ENCODE measurements at places on chromosomes 4 and X.

DNA sequence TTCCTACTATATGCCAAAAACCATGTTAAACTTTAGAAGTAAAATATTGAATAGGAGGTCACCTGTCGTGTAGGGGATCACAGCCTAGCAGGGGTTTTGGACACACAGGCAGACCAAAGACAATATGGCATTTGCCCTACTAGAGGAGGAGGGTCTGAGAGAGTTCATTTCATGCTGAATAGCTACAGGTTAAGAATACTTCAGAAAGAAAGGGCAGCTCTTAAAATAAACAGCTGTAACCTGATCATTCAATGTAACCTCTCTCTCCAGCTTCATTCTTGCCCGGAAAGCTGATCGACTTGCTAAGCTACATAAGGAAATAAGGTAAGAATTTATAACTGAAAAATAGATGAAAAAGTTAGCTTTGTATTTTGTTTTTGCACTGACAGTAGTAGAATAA, 79.9 kb downstream of the MAOA start:
- DNase-seq: no peak

DNA sequence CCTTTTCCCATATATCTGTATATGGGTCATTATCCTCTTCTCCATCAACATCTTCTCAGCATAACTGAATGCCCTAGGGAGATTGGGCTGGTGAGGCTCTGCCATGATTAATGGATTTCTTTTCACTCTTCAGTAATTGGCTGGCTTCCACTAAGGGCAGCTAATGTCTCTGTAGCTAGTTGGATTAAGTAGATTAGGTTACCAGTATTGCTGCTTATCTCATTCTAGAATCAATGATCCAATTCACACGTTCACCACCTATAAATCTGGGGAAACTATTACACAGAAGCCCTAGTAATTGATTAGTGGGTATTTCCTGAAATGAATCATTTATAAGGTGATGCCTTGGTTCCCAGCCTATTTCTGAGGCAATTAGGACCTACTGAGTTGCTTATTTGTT, 94.8 kb downstream of the KDR start:
- no peak for DNase-seq

- DNase-seq: no peak
Measured at GRCh38 chr4:123955167-123955800, 558.7 kb downstream of the SPRY1 start.

DNA sequence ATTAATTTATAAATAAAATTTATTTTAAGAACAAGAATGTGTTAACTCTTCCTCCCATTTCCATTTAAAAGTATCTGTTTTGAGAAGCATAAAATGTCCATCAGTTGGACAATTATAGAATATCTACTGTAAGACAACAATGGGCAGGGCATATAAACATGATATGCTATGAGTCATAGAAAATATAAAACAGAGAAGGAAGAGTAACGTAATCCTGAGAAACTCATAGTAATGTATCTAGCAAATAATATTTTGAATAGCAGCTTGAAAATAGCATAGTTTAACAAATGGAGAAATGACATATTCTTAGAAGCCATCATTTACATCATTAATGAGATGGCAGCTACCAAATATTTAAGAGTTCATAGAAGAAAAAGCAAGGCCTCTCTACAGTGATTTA, 820.3 kb upstream of the PCDH10 start:
- DNase-seq: no peak

DNA sequence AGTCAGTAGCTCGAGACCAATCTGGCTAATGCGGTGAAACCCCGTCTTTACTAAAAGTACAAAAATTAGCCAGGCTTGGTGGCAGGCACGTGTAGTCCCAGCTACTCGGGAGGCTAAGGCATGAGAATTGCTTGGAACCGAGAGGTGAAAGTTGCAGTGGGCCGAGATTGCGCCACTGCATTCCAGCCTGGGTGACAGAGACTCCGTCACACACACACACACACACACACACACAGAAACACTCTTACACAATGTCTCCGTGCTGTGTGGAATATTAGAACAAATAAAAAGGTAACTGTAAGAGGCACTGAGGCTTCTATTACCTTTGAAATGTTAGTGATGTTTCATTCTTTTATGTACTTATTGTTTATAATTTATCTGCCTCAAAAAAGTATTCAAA, 326.6 kb downstream of the GPAT3 start:
- DNase-seq: no peak

GRCh38 chr4:26871611-26872010, 11.0 kb downstream of the STIM2 start:
- DNase-seq: no peak

GRCh38 chr4:80307774-80308465, 27.6 kb upstream of the CFAP299 start:
- no peak for DNase-seq

DNA sequence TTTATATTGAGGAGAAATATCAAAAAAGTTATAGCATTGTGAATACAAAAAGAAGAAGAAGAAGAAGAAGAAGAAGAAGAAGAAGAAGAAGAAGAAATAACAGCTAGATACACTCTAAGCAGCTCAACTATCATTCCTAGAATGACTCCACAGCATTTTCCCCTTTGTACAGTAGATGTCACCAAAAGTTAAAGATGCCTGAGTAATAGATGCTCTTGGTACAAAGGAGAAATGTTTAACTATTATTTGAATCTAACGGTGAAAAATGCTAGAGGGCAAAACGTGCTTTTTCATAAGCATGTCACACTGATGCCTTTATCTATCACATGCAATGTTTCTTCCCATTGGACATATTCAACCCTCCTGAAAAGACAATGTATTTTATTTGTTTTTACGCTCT, 178.4 kb upstream of the GPRIN3 start:
- no peak for DNase-seq

- no peak for DNase-seq
Measured at GRCh38 chrX:10169175-10169574, 12.4 kb downstream of the CLCN4 start.

- DNase-seq: no peak
Measured at GRCh38 chrX:39642071-39642470, 455.7 kb downstream of the BCOR start.

- DNase-seq: no peak
Measured at GRCh38 chr4:10753336-10753735, 68.8 kb upstream of the CLNK start.

- DNase-seq: no peak
Measured at GRCh38 chrX:74242050-74242449, 61.9 kb upstream of the ZCCHC13 start.

DNA sequence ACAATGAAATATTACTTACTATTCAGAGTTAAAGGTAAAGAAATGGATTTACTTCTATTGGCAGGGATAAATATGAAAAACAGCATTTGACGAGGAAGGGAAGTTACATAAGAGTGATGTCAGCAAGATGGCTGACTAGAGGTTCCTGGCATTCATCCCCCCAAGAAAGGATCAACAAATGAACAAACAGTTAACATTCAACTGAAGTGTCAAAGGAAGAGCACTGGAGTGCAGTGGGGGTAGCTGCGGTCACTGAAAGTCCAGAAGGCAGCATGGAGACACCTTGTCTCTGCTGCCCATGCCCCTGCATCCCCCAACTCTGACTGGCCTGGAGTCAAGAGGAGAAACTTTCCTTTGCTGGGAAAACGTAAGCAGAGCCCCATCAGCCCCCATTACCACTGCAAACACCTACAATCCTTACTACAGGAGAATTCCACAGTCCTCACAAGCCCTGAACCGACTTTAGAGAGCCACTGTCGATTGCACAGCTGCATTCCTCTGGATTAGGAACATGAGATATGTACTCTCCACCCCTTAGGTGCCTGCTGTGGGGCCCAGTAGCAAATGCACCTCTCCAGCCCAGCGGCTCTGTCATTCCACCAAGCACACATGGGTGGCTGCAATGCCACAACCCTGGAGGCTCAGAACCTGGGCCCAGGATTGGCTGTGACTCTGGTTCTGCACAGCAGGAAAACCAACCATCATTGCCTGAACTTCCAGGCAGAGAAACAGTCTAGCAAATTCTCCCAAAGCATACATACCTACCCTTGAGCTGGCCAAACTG, 79.5 kb downstream of the CBR4 start:
- no peak for DNase-seq

DNA sequence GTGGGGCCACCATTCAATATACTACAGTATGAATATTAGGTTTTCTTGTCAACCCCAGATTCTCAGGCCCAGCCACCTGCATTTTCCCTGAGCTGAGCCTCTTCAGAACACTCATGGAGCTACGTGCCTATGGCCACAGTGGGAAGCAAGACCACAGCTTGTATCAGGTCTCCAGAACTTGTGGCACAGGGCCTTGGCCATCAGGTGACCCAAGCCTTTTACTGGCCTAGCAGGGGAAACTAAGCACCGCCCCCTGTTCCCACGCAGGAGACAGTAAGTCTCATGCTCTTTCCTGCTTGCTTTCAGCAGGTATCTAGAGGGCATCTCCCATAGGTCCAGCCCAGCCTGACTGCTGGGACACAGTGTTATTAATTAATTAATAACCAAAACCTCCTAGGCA, 138.4 kb upstream of the MAMLD1 start:
- DNase-seq: no peak

- no peak for DNase-seq
Measured at GRCh38 chr4:3021127-3021526, 53.2 kb downstream of the HTT-AS start.

DNA sequence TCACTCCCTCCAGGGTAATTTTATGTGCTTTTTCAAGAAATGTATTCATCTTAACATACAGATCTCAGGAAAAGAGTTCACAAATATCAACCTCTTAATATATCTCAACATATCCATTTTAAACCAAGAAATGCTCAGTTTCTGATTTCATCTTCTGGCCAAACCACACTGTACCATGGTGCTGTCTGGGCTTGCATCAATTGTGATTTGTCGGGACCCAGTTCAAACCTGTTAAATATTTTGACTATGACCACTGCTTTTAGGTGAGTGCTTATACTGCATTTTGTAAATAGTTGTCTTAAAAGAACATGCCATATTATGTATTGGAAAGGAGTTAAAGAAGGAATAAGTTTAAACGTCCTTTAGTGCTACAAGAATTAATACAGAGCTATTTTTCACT, 352.1 kb downstream of the SPOCK3 start:
- DNase-seq: no peak

DNA sequence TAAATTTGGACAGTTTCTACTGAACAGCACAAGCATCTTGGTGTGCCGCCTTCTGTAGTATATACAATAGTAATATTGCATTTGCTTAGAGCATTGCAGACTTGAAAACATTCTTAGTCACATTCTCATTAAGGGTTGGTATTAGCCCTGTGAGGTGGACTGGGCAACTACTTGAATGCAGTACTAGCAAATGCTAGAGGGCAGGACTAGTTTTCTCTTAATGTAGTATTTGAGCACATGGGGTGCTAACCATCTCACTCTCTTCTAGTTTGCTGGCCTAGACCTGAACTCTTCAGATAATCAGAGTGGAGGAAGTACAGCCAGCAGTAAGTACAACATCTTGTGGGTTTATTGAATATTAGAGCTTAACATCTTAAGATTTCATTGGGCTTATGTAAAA, 3.2 kb downstream of the DDX3X start:
- DNase-seq: no peak
